ENCODE measurements at places on chromosomes 1 and 21.

- no peak for DNase-seq
Measured at GRCh38 chr1:67792103-67792502, 41.2 kb downstream of the GNG12 start.

- DNase-seq = no peak
Measured at GRCh38 chr1:232635778-232636356, 5.9 kb upstream of the SIPA1L2 start.

DNA sequence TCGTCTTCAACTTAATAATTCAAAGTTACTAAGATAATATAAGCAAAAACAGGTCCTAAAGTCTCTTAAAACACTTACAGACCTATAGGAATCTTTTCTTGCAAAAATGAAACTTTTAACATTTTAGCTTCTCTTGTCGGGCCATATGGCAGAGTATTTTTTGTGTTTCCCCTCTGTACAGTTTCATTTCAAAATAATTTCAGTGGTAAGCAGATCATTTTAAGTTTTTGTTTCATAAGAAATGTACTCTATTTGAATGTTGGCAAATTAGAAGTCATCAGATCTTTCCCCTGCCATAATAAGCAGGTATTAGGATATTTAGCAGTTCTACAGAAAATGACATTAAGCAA lies 37.9 kb downstream of the RGL1 start:
- no peak for DNase-seq

- no peak for DNase-seq
Measured at GRCh38 chr1:172545396-172546004, 12.6 kb downstream of the SUCO start.

DNA sequence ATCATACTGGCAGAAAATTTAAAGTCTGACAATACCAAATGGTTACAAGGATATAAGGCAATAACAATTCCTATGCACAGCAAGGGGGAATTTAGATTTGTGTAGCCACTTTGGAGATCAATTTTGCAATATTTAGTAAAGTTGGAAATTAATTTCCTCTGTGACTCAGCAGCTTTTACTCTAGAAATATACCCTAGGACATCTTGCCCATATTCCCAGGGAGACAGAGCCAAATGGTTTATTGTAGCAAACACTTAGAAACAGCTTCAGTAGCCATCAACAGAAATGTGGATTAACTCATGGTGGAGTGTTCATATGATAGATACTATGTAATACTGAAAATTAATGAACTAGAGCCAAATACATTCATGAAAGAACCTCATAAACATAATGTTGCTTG lies 104.6 kb downstream of the BACH1 start:
- DNase-seq = no peak

DNA sequence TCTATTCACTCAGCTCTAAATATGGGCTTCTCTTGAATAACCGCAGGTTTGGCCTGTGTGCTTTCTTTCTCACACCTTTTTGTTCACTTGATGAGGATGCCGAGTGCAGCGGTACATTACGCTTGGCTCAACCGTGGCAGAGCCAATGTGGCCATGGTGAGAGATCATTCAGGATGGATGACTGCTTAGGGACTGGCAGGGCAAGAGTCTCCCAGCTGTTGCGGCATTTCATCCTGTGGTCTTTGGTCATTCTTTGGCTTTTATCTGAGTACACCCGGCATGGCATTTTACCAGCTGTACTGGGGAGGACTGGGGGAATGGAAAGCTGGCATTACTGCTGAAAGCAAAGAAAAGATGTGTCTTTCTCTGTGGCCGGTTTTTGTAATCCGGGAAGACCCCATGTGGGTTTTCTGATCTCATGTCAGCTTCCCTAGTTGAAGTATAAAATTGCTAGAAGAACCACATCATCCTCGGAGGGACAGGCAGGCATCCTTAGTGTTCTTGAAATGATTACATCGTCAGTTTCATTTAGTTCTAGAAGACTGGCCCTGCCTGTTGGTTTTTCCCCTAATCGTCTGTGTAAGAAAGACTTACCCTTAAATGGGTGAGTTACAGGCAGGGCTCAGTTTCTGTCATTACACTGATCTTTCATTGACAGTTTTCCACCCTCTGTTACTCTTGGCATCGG lies 15.1 kb downstream of the PCP4 start:
- DNase-seq = no peak

DNA sequence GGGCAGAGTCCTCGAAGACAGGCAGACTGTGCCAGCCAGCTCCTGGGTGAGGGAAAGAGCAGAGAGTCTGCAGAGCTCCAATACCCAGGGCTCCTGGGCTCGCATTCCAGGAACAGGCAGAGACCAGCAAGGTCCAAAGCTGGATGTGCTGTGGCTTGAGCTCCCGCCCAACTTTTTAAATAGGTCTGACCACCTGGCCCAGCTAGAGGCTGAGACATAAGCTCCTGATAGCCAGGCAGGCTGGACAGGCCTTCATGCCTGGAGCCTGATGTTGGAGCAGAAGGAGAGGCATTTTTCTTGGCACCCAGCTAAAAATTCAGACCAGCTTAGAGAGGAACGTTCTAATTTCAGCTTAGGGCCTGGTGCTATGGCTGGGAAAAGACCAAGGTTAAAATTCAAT lies 178.4 kb upstream of the TMEM51 start:
- DNase-seq = no peak

GRCh38 chr1:93002781-93003180 lies 41.5 kb upstream of the DIPK1A start:
- DNase-seq = no peak

DNA sequence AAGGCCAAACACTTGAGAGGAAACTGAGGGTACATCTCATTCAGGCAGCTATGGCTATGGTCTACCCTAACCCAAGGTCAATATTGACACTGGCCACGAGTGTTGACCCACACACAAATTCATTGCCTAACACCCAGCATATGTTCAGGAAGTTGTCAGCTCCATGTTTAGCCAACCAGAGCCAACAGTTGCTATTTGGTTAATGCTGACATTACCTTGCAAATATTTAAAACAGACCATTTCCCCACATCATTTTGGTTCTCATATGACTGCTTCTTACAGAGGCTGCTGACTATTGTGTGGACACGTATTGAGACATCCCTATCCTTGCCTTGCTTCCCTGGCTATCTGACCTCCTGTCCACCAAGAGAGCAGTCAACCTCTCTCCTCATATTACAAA lies 97.3 kb downstream of the LMX1A start:
- no peak for DNase-seq

Measured in activated CD8-positive, alpha-beta memory T cell treated with anti-CD3 and anti-CD28 coated beads for 1 hour (primary cell).